ENCODE measurements at places on chromosomes 4 and X. TPM values are rescaled to one million over a fixed set of nuclear protein-coding genes. Genes with fewer than 3 reads are reported as not detected.

The SSX4 gene
- total RNA-seq: not detected

GRCh38 chr4:116361790-116362189, 723.6 kb downstream of the TRAM1L1 start:
- no peaks in the 10 kb centered on the region for H3K36me3 ChIP-seq
- no peak overlapping the region for H3K27ac ChIP-seq
- H3K4me1 ChIP-seq: no peaks in the 10 kb centered on the region
- no peak overlapping the region for H3K4me3 ChIP-seq

DNA sequence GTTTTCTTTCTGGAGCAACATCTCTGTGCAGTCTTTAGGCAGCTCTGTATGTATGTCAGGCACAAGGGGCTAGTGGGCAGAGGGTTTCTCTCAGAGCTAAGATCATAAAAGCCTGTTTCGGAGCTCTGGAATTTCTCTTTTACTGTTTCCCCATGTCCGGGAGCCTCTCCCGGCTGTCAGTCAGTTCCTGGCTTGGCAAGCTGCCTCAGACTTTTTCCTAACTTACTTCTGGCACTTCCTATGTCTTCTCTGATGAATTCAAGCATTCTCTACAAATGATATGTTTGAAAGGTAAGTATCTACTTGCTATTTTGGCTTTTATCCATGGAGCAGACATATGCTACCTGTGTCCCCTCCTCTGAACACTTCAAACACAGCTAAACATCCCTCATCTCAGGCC, 129.3 kb upstream of the PGRMC2 start:
- no peaks in the 10 kb centered on the region for H3K4me1 ChIP-seq
- peaks cover 2% of the 10 kb centered on the region for H3K27me3 ChIP-seq
- no peaks in the 10 kb centered on the region for H3K36me3 ChIP-seq
- no peak for DNase-seq

DNA sequence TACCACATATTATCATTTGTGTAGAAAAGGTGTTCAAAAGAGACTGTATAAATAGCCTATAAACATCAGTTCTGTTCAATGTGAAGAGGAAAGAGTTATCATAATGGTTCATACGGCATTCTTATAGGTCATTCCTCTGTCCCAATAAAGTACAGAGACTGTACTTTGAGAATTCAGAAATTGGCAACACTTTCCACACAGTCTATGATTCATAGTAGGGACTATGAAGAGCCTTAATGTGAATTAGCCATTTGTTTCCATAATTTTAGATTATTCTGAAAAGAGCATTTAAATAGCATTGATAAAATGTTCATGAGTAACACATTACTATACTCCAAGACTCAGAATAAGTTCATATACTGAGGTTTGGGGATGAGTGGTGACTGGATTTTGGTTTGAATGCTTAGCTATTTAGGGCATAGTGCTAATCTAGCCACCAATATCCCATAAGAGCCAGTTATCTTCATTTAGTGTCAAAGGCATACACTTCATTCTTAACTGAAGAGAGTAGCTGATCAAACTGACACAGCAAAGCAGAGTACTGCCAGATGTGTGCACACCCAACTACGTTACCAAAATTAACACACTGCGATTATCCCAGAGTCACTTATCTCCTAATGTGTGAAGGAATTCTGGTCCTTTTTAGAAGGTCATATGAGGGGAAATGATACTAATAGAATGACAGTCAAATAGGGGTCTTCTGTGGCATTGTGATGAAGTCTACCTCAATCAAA, 10.2 kb downstream of the ANK2 start:
- H3K4me1 ChIP-seq: no peaks in the 10 kb centered on the region
- no peak overlapping the region for H3K27ac ChIP-seq
- H3K4me3 ChIP-seq: no peak overlapping the region
- H3K27me3 ChIP-seq: peaks cover 3% of the 10 kb centered on the region
- H3K36me3 ChIP-seq: no peaks in the 10 kb centered on the region
- no peak for DNase-seq

GRCh38 chr4:18242919-18243693, 221.6 kb upstream of the LCORL start:
- no peak overlapping the region for H3K4me3 ChIP-seq
- no peak overlapping the region for H3K27ac ChIP-seq
- no peaks in the 10 kb centered on the region for H3K4me1 ChIP-seq
